ENCODE measurements at places on chromosomes 16 and 17. TPM values are rescaled to one million over a fixed set of nuclear protein-coding genes. Genes with fewer than 3 reads are reported as not detected.

GRCh38 chr17:56754523-56755208, 79.1 kb downstream of the C17orf67 start:
- DNase-seq, result no peak
- peaks cover 20% of the 10 kb centered on the region for H3K4me1 ChIP-seq
- no peak overlapping the region for H3K4me3 ChIP-seq
- no peaks in the 10 kb centered on the region for H3K36me3 ChIP-seq
- no peak overlapping the region for H3K27ac ChIP-seq
- no peaks in the 10 kb centered on the region for H3K27me3 ChIP-seq

- H3K27ac ChIP-seq, result no peak overlapping the region
- H3K27me3 ChIP-seq, result no peaks in the 10 kb centered on the region
- H3K4me3 ChIP-seq, result no peak overlapping the region
- no peaks in the 10 kb centered on the region for H3K36me3 ChIP-seq
- peaks cover 34% of the 10 kb centered on the region for H3K4me1 ChIP-seq
- DNase-seq, result no peak
Observed at GRCh38 chr17:33438139-33438538, 145.0 kb upstream of the ASIC2 start.

Gene CHST4
- polyA plus RNA-seq, result not detected

Gene CYB5B
- polyA plus RNA-seq, result 90.4 TPM

Data from CD14-positive monocyte (primary cell).